ENCODE measurements at places on chromosomes 16 and 17.

GRCh38 chr17:16911141-16911937 is 60.6 kb downstream of the TNFRSF13B start:
- DNase-seq, result peak; percentile 13

DNA sequence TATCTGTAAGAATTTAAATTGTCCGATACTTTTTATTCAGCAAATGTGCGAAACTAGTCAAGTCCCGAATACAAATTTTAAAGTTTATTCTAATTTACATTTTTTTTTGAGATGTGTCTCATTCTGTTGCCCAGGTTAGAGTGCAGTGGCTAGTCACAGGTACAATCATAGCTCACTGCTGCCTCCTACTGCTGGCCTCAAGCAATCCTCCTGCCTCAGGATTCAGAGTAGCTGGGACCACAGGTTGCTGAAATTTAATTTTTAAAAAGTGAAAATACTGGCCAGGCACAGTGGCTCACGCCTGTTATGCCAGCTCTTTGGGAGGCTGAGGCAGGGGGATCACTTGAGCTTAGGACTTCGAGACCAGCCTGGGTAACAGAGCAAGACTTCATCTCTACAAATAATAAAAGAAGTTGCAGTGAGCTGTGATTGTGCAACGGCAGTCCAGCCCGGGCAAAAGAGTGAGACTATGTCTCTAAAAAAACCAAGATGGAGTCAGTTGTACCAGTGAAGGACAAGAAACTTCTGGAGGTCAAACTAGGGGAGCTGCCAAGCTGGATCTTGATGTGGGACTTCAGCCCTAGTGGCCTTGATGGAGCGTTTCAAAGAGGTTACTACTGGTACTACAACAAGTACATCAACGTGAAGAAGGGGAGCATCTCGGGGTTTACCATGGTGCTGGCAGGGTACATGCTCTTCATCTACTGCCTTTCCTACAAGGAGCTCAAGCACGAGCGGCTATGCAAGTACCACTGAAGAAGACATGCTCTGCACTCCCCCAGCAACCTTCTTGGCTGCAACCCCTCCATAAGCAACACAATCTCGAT is 5.6 kb downstream of the POLG2 start:
- DNase-seq, result no peak

DNA sequence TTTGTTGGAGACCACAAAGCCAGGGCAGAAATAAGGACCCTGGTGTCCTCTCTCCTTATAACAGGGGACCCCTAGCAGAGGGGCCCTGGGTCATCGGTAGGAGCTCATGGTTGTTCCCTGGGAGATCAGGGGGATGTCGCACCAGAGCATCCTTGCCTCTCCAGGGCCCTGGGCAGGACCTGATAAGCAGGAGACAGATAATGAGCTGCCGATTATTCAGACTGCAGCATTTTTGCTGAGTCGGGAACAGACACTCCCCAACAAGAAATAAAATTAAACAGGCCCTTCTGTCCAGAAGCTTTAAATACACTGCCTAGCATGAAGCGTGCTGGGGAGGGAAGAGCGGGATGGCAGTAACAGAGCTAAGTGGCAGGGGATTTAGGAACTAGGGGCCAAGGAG is 15.4 kb upstream of the GFAP start:
- DNase-seq, result no peak

GRCh38 chr17:12985431-12986293 is 32.2 kb downstream of the ELAC2 start:
- DNase-seq, result no peak

- DNase-seq, result no peak
Measured at GRCh38 chr17:80032614-80033171, 3.0 kb downstream of the TBC1D16 start.

GRCh38 chr17:35747540-35748017 is 5.5 kb downstream of the GAS2L2 start:
- DNase-seq, result peak; percentile 51

GRCh38 chr17:82457073-82457928 is 1.2 kb upstream of the NARF start:
- DNase-seq, result no peak

DNA sequence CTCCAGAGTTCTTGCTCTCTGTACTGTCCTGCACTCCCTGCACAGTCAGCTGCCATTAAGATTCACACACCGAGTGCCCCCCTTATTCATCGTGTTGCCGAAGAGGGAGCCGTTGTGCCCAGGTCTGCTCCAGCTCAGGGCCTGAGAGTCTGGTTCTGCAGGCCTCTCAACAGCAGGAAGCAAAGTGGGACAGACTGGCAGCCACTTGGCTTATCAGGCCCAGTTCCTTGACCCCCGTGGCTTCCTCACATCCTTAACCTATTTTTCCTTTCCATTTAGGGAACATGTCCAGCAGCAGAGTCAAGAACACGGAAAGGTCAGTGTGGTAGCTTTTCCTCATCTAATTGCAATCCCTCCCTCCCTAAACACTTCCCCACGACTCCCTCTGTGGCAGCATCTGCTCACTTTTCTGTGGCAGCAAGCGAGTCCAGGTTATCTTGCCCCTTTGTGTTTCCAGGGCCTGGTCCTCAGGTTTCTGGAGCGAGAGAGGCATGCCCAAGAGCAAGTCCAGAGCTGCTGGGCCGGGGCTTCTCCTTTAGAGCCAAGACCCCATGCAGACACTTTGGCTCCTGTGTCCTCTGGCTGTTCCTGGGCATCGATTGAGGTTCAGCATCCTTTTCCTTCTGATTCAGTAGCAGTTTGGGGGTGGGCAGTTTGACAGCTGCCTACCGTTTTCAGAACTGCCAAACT is 22.1 kb upstream of the ADAM11 start:
- DNase-seq, result no peak

DNA sequence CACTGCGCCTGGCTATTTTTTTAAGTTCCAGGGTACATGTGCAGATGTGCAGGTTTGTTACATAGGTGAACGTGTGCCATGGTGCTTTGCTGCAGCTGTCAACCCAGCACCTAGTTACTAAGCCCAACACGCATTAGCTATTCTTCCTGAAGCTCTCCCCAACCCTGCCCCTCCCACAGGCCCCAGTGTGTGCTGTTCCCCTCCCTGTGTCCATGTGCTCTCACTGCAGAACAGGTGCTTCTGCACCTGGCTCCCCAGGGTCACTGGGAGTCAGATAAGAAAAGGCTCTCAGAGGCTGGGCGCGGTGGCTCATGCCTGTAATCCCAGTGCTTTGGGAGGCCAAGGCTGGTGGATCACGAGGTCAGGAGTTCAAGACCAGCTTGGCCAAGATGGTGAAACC is 6.2 kb downstream of the HASPIN start:
- DNase-seq, result no peak

All from hippocampal formation (tissue), 2 donors.